NCI-H187 (cell line): ENCODE measurements at places on chromosomes 12 and 14.

GRCh38 chr14:75044322-75044721 is 6.9 kb downstream of the MLH3 start:
- DNase-seq = no peak

DNA sequence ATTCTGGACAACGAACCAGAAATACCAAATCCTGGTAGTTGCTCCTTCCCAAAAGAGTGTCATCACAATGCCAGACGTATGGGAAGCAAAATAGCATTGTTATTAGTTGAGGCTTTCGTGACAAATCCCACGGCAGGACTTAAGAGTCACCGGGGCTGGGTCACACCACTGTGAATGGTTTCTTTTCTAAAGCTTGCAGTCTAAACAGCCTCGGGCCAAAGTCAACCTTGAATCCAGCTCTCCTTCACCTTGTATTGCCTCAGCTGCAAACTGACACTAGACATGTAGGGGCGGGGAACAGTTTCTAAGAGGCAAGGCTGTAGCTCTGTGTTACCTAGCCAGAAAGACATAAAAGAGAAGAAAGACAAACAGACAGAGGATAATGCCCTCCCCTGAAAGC is 734.8 kb downstream of the MED13L start:
- no peak for DNase-seq

GRCh38 chr14:101961011-101961721 is 3.2 kb upstream of the DYNC1H1 start:
- DNase-seq = peak; percentile 53

DNA sequence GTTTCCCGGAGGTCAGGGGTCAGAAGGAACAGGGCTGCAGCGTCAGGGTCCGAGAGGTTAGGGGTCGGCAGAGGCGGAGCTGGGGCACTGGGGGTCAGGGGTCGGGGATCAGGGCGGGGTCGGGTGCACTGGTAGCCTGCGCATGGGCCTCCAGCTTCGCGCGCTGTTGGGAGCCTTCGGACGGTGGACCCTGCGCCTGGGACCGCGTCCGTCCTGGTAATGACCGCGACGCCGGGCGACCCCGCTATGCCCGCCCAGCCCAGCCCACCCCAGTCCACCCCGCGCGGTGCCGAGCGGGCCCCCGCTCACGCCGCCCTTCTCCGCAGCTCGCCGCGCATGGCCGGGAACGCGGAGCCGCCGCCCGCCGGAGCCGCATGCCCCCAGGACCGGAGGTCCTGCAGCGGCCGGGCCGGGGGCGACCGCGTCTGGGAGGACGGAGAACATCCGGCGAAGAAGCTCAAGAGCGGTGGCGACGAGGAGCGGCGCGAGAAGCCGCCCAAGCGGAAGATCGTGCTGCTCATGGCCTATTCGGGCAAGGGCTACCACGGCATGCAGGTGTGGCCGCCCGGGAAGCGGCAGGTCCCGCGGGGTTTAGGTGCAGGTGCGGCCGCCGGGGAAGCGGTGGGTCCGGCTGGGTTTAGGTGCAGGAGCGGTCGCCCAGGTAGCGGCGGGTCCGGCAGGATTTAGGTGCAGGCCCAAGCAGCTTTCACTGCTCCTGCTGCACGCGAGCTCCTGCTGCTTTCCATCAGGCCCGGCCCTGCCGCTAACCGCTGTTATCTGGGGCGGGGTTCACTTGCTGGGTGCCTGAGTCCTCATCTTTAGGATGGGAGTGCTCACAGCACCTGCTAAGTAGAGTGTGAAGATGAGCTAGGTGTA is 743 bp downstream of the PUS1 start:
- DNase-seq = no peak

- peak; percentile 80 for DNase-seq
Observed at GRCh38 chr12:8038659-8039114, 6.2 kb downstream of the FOXJ2 start.

DNA sequence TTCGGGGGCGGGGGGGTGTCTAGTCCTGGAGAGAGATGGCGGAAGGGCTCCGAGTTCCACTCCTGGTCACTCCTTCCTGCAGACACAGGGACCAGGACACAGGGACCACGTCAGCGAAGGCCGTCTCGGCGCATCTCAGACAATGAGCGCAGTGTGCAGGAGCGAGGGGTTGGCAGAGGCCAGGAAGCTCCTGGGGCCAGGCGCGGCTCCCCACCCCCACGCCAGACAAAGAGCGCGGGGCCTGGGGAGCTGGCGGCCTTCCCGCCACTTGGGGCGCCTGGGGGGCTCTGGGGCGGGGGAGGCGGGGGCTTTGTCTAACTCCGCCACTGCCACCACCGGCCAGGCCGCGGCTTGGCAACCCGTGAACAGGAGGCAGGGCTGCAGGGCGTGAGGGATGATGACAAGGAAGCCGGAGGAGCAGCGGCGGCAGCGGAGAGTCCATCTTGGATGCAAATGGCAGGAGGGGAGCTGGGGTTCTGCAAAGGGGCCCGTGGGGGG is 2.2 kb downstream of the CDK2AP1 start:
- DNase-seq = no peak

- no peak for DNase-seq
Observed at GRCh38 chr12:96300064-96300463, 100.2 kb downstream of the CDK17 start.

- DNase-seq = no peak
Observed at GRCh38 chr12:106227641-106228319, 20.0 kb downstream of the CKAP4 start.

- no peak for DNase-seq
Observed at GRCh38 chr14:52545584-52546317, 6.6 kb downstream of the TXNDC16 start.

DNA sequence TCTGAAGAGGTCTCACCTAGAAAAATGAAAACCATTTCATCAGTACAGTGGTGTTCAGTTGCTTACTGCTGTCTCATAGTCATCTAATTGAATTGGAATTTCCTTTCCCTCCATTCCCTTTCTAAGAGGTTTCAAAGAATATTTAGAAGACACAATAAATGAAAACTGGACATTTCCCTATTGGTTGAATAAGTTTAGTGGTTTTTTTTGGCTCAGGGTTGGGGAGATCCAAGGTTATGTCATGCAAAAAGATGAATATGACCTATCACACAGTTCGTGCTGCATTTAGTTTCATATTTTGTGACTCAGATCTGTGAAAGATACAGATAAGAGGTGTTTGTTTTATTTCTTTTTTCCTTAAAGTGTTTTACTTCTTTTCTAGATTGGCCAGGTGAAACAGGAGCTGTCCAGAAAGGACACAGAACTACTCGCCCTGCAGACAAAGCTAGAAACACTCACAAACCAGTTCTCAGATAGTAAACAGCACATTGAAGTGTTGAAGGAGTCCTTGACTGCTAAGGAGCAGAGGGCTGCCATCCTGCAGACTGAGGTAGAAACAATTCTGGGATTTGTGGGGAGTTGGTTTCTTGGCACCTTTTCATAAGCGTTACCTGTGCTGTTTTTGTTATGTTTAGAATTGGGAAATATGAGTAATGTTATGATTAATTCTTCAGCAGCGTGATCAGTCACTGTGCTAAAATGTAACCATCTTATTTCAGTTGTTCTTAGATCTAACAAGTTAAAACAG is 124.6 kb downstream of the ERC1 start:
- no peak for DNase-seq

GRCh38 chr12:47066278-47067025 is 13.0 kb upstream of the PCED1B start:
- no peak for DNase-seq

DNA sequence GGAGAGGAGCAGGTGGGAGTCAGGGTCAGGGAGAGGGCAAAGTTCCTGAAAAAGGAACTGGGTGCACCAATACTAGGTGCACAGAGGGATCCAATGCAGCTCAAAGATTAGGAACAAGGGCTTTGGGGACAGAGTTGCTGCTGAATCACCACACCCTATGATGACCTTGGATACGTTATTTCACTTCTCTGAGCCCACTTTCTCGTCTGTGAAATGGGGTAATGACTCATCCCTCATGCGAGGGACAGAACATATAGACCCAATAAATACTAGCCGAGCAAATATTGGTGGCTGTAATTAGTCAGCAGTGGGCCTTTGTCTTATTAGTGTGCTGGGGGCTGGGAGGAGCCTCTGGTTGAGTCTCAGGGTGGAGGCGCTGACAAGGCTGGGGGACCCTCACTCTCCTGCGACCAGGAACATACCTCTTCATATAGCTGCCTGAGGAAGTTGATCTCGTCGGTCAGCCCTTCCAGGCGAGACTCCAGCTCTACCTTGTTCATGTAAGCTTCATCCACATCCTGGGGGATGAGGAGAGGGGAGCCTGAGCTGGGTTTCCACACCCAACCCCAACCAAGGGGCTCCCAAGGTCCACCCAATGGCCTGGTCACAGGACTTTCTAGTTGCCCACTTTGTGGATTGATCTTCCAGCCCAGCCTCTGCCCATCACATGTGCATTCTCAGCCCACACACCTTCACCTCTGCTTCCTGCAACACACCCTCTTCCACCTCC is 4.5 kb downstream of the KRT8 start:
- no peak for DNase-seq

- DNase-seq = peak; percentile 43
Observed at GRCh38 chr12:100554608-100555077, 18.8 kb upstream of the GAS2L3 start.

DNA sequence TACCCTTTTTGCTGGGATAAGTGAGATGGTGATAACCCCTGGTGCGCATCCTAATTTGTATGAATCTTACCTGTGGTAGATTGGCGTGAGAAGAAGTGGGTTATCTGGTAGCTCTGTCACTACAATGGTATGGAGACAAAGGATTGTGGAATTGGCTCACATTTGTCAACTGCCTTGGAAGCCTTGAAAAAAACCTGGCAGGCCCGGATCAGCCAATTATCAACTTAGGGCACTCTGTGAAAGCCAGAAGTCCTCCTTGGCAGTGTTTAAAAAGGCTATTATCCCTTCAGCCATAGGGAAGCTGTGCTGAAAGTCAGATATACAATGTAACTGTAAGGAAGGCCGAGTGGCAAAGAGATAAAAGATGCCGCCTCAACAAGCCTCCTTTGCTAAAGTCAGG is 56.5 kb downstream of the WASHC3 start:
- no peak for DNase-seq

- DNase-seq = no peak
Observed at GRCh38 chr14:63773504-63773903, 45.6 kb upstream of the SGPP1 start.

- DNase-seq = no peak
Observed at GRCh38 chr12:11780521-11781101, 131.1 kb downstream of the ETV6 start.

GRCh38 chr12:6532927-6533652 is 1.2 kb upstream of the GAPDH start:
- DNase-seq = peak; percentile 16

- no peak for DNase-seq
Observed at GRCh38 chr12:54024581-54025305, 3.5 kb upstream of the HOXC6 start.

- no peak for DNase-seq
Observed at GRCh38 chr14:68950111-68950510, 29.0 kb downstream of the ACTN1 start.

DNA sequence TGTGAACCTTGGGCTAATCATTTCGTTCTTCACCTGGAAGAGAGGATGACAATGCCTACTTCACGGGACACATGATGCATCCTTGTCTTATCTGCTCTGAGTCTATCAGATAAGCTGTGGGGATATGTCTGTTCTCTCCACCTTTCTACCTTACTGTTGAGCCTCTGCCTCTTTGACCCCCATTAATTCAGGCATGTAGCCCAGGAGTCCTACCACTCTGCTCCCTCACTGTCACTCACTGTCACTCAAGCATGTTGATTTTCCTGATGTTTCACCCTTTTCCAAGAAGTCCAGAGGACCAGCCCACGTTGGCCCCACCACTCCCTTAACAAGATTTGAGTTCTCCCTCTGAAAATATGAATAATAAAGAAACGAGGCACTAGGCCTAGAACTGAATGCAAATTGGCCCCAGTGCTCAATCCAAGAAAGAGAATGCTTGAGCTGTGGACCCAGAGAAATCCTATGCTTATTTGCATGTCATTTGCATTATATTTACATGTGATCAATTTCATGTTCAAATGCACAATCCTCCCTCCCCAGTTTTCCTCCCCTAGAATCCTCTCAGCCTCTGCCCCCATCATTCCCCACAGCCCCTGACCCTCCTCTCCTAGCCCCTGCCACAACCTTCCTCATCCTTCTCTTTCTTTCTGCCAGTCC is 6.4 kb upstream of the SMUG1 start:
- DNase-seq = no peak

DNA sequence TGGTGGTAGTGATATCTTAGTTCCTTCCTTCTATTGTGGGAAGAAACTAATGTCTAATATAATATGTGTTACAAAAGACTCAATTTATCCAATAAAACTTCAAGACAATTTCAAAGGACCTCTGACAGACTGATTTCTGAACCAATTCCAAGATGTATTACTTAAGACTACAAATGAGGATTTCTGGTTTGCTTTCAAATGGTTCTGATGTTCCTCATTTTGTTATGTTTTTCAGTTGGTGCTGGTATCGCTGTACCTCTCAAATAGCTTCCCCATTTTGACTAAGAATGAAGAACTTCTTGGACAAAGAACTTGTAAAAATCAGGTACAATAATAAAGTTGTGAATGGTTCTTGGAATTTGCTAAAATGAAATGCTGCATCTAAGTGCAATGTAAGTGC is 19.4 kb upstream of the MBIP start:
- DNase-seq = no peak

DNA sequence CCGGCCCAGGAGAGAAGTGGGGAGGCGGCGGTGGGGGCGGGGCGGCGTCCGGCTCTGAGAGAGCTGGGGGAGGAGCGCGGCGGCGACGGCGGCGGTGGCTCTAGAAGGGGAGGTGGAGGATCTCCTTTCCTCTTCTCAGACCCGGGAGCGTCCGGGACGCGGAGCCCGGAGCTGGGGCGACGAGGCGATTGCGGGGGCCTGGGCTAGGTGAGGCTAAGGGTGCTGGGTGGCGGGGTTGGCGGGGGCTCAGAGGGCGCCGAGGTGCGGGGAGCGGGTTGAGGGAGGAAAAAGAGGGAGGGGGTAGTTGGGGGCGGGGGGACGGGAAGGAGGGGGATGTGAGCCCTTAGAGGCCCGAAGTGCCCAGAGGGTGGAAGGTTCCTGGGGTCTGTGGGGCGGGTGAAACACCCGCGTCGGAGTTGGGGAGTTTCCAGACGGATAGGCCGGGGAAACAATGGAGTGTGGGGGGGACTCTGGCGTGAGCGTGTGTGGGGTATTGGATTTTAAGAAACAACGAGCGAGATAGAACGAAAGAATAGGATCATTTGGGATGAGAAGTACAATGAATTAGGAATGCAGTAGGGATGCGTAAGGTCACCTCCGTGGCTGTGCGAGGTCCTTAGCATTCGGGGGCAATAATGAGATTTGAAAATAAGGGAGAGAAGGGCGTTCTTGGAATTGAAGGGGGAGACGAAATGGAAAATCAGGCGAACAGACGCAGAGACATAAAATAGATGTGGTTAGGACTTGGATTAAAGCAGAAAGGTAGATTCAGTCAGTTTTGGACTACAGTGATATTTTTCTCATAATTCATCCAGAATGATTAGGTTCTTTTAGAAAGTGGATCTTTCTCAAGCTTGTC is at the start of gene SPATS2:
Gene SPATS2 (plus strand): TSS at position 82 of the 859 bp plus-strand sequence. CDS start 93,551 bp downstream, outside the sequence.
- no peak for DNase-seq

DNA sequence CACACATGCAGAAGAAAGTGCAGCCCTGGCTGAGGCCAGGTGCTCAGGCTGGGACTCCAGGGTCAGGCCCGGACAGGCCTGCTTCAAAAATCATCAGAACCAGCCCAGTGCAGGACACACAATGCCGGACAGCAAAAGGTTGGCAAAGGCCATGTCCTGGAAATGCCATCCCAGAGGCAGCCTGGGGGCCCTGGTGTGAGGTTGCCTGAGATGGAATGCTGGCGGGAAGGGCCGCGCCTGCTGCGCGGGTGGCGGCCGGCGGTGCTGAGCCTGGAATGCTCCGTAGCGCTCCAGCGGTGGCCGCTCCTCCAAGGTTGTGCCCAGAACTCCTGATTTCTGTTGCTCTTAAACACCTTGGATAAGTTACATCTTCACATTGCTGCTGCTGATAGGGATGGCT is 21.7 kb upstream of the CRIP2 start:
- DNase-seq = no peak

- DNase-seq = no peak
Observed at GRCh38 chr12:44296624-44297197, 460.8 kb downstream of the TMEM117 start.
